ENCODE measurements at places on chromosomes 3 and 15.

DNA sequence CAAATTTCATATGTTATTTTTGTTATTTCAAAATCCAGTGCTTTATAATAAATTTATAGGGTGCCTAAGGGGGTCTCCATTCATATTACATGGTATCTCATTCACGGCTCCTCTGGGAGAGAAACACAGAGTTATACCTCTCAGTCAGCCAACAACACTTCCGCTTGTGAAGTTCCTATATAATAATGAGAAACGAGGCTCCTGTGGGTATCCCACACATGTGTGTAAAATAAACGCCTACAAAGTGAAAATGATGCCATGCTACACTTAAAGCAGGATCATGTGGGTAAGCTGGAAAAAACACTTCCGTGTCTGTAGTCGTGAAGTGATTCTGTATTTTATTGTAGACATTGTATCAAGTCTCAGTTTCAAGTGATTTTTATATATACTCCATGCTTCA, 218.8 kb upstream of the ICE2 start:
- DNase-seq = no peak

DNA sequence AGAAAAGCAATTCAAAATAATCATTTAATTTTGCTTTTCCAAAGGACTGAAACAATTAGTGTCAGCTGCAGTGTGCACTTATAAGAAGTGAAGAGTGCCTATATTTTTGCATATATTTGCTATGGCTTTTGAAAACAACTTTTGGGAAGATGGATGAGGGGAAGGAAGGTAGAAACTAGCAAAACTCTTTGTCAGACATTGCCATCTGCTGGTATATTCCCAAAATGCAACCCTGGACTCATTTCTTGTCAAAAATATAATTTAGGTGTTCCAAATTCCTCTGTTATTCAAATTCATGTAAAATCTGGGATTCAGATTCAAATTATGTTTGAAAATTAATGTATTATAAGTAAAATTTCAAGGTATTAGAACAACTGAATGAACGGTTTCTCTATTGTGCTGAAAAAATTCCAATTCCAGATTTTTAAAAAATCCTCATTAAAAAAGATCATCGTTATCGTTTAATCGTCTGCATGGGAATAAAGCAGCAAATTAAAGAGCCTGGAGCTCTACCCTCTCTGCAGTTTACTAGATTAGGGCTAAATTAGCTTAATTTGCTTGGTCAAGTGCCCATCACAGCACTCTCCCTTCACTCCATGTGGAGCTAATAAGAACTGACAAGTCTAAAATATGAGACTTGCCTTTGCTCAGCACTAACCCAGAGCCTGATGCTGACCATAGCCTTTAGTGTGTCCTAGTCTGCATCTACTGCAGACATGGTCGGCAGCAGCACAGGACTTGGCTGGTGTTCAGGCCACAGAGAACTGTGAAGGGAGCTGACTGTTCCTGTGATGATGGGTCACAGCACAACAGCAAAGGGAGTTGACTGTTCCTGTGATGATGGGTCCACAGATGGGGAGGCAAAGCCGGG, 67.9 kb upstream of the MITF start:
- peak; percentile 6 for DNase-seq

DNA sequence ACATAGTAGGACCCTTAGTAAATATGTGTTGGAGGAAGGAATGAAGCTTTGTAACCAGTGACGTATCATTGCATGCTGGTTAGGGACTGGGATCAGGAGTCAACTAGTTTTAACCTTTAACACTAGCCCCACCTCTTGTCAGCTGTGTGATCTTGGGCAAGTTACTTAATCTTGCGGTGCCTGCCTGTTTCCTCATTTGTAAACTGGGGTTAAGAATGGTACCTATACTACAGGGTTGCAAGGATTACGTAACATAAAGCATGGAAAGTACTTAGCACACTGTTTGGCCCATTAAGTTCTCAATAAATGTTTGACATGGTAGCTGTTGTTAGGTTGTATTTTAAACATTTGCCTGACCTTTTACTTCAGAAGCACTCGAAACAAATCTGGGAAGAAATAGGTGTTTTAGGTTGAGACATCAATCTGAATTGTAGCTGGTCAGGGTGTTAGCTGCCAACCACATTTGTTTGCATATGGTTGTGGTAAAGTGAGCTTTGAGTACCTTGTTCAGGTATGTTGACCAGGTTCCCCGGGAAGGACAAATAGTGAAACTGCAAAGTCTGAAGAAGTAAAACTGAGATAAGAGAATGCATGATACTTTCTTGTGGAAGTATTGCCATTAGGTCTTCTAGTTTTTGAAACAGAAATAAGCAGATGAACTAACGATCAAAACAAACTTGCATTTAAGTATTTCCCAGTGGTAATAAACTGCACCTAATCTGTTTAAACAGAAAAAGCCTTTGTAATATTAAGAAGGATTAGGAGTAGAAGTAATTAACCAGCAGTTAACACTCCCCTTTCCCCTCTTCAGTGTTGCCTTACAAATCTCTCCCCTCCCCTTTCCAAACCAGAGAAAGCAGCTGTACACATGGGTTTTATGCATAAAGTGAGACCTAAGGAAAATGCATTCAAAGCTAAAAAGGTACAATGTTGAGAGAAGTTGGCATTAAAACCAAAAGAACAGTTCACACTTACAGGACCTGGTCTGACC, 25.8 kb upstream of the SCAANT1 start:
- DNase-seq = no peak

GRCh38 chr15:68508485-68509189, 70.2 kb upstream of the CORO2B start:
- DNase-seq = no peak

DNA sequence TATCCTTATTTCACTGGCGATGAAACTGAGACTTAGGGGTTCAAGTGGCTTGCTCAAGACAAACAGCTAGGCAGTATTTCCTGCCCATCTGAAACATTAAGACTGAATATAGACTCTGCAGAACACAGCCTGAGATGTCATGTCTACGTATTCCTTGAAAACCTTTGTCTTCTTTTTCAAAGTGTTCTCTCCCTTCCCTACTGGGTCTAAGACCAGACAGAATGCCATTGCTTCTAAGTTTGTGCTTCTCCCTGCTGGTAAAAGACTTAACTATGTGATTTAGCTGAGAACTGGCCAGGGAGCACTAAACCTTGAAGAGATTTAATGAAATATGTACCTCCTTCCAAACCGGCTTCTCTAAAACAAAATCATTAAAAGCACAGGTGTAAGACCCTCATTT, 9.9 kb downstream of the BCL6 start:
- DNase-seq = no peak

DNA sequence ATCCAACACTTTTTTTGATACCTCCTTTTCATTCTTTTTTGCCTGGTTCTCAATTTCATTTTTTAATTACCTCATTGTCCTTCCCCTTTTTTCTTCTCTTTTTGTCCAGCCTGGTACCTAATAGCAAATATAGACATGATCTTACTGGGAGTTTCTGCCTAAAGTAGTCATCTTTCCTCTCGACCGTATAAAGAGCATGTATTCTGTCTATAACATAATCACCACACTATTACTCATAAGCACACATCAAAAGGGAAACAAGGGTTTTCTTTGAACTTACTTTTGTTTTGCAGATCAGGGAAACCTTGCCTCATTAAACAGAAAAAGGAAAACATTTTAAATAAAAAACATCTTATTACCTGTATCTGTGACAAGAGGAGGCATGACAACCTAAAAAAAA, 33.0 kb downstream of the FAM98B start:
- no peak for DNase-seq

DNA sequence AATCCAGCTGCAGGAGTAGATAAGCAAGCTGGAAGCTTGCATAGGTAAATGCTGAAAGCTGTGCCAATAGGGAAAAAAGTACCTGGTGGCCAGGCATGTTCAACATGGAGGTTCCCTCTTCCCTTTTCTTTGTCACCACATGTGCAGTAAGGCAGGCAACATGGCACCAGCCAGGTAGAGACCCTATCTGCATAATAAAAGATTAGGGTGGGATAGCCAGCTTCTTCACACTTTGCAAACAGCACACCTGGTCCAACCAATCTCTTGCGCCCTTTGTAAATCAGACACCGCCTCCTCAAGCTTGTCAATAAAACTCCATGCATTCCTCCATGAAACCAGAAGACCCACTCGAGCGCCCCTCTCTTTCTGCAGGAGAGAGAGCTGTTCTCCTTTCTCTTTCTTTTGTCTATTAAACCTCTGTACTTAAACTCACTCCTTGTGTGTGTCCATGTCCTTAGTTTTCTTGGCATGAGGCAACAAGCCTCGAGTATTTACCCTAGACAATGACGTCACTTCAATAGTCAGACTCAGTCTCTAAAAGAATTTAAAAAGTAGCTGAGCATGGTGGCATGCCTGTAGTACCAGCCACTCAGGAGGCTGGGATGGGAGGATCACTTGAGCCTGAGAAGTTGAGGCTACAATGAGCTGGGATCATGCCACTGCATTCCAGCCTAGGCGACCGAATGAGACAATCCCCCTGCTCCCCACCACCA, 256.3 kb downstream of the SCAPER start:
- DNase-seq = no peak

DNA sequence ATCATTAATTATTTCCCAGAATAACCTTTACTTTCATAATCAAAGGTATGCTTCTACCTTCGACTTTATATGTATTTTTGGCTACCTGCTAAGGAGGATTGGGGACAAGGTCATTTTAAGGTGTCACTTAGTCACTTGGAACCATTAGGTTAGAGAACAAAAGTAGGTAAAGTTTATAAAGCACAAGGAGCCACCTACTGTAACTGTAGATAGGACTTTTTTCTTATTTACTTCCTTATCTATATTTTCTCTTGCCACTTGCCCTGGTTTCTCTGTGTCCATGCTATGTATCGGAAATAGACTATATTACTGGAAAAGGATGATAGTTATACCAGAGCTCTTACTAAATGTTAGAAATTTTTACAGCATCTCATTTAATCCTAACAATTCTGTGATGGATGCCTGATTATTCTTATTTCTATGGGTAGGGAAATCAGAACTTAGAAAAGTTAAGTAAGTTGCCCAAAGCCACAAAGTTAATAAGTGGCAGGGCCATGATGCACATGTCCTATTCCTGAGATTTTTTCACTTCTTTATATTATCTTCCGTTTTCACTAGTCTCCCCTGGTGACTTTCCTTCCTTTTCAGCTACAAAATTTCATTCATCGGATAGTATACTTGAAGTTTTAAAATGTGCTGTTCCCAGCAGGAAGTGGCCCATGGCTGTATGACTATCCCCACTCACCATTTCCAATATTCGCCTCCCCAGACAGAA, 132.5 kb downstream of the CMSS1 start:
- DNase-seq = no peak

GRCh38 chr3:181693280-181693679, 18.4 kb upstream of the SOX2 start:
- DNase-seq = no peak

DNA sequence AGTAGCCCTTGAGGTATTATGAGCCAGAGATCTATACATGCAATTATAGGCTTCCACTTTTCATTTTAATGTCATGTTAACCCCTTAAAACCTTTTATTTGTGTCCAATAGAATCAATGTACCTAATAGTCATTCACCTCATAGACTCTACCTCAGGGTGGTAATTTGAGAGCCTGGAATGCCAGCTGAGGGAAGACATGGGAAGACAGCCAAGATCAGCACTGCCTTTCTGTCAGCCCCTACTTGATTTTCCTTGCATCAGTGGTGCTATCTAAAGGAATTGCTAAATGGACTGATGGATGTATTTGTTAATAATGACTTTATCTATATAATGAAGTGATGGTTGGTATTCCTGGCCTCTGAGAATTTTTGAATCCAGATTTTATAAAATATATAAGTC, 113.3 kb upstream of the GBE1 start:
- no peak for DNase-seq

GRCh38 chr15:40762919-40763800, 708 bp upstream of the GCHFR start:
- DNase-seq = no peak

- no peak for DNase-seq
These were observed 4.8 kb upstream of the PDE8A start for GRCh38 chr15:84976746-84977345.

DNA sequence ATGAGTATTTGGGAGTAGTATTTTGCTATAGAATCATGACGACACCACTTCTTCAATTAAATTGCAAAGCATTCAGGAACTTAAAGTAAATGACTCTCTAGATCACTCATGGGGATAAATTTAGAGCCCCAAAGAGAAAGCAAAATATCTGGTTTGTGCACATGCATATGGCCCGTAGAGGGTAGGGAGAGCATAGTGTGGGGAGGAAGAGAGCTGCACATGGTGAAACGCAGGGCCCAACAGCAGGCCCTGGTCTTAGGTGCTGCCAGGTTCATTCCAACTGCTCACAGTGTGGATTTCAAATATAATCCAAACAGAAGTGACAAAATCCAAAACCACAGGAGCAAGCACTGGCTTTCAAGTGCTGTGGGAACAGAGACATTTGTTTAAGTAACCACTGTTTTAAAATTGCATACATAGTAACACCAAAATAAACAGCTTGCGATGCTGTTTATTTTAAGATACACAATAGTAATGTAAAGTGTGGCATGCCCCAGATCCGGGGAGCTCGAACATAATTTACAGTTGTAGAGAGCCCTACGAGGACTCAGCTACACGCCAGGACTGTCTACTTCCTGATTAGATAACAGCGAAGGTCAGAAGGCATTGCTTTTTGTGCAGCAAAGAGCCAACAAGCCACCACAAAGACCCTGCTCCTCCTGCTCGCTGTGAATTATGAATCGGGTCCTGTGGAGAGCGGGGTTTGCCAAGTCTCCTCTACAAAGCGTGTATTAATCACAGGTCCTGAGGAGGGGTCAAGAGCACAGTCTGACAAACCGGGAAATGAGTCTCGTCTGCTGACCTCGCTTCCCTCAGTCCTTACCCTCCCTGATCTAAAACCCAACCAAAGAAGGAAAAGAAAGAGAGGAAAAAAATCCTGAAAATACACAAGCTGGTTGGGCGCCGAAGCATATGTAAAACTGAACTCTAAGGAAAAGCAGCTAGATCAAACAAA, 80.6 kb downstream of the MEIS2 start:
- peak; percentile 5 for DNase-seq

- no peak for DNase-seq
These were observed 48.5 kb downstream of the PTH1R start for GRCh38 chr3:46926039-46926438.
